Hair follicular keratinocyte (primary cell): ENCODE measurements at places on chromosomes 1 and 21. TPM values are rescaled to one million over a fixed set of nuclear protein-coding genes. Genes with fewer than 3 reads are reported as not detected.

Gene HES2
- 42.2 and 55.4 TPM in 2 replicates for total RNA-seq

Gene OR2W3
- total RNA-seq, result 0.86 TPM in 1 of 2 replicates, not detected in the other

Gene NR0B2
- total RNA-seq, result not detected in 2 replicates

Gene MATN1
- total RNA-seq, result not detected in 2 replicates

Gene BLZF1
- total RNA-seq, result 25.6 and 28.1 TPM in 2 replicates

Gene HPDL
- 1.5 and 5.8 TPM in 2 replicates for total RNA-seq

Gene SAMD11
- 0.08 TPM in 2 replicates for total RNA-seq

Gene AIM2
- not detected in 2 replicates for total RNA-seq

Gene LIN28A
- total RNA-seq, result not detected in 2 replicates

Gene SMIM1
- total RNA-seq, result 11.9 TPM in 1 of 2 replicates, not detected in the other

Gene KRTAP6-3
- not detected in 2 replicates for total RNA-seq

Gene TMEM61
- 1.5 TPM in 1 of 2 replicates, not detected in the other for total RNA-seq

Gene CD5L
- total RNA-seq, result not detected in 2 replicates

Gene TFF3
- not detected in 2 replicates for total RNA-seq

Gene BMP8A
- 0.16 TPM in 1 of 2 replicates, not detected in the other for total RNA-seq

Gene SNX27
- 9.6 and 12.1 TPM in 2 replicates for total RNA-seq

Gene CYP4A11
- total RNA-seq, result not detected in 2 replicates

Gene TFF2
- total RNA-seq, result not detected in 2 replicates

Gene RBM11
- total RNA-seq, result 0.16 and 0.27 TPM in 2 replicates

Gene ANXA9
- total RNA-seq, result 0.31 and 0.61 TPM in 2 replicates

Gene PLXNA2
- 14.4 and 21.0 TPM in 2 replicates for total RNA-seq

Gene KRTAP7-1
- total RNA-seq, result not detected in 2 replicates

Gene SLAMF7
- total RNA-seq, result 0.19 and 1.0 TPM in 2 replicates

Gene MRAP
- total RNA-seq, result not detected in 2 replicates

Gene SPATA1
- total RNA-seq, result 0.08 TPM in 1 of 2 replicates, not detected in the other
